CD4-positive, alpha-beta T cell treated with Interleukin-17A for 4 hours (primary cell): ENCODE measurements at places on chromosomes 3 and 15.

DNA sequence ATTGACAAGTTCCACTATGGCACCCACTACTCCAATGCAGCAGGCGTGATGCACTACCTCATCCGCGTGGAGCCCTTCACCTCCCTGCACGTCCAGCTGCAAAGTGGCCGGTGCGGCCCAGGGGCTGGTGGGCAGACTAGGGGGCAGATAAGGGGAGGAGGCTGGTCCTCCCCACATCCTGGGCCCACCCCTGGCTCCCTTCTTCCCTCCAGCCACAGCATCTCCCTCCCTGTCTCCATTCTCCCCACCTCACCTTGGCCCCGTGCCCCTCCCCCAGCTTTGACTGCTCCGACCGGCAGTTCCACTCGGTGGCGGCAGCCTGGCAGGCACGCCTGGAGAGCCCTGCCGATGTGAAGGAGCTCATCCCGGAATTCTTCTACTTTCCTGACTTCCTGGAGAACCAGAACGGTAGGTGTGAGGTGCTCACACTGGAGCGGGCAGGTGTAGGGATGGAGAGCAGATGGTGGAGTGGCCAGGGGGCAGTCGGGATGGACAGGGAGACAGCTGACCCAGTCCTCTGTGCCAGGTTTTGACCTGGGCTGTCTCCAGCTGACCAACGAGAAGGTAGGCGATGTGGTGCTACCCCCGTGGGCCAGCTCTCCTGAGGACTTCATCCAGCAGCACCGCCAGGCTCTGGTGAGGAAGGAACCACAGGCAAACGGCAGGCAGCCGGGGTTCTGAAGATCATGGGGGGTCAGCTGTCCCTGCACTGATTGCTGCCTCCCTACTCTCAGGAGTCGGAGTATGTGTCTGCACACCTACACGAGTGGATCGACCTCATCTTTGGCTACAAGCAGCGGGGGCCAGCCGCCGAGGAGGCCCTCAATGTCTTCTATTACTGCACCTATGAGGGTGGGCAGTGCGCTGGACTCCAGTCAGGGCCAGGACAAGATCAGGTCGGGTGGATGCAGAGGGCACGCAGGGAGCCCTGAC is 26.0 kb downstream of the NBEAL2 start:
- DNase-seq: peak; percentile 4

GRCh38 chr3:44080474-44081072 is 161.1 kb upstream of the TOPAZ1 start:
- DNase-seq: no peak

GRCh38 chr3:87333393-87333892 is 57.1 kb upstream of the POU1F1 start:
- DNase-seq: no peak

- DNase-seq: no peak
These were observed 25.4 kb downstream of the KY start for GRCh38 chr3:134625462-134625861.

- DNase-seq: peak; percentile 78
These were observed at the start of gene IQSEC1 for GRCh38 chr3:13073326-13074005. Gene IQSEC1 (minus strand): TSS chr3:13073429. CDS start chr3:13073014, 415 bp downstream.

GRCh38 chr3:194375473-194376240 is 6.1 kb upstream of the LRRC15 start:
- no peak for DNase-seq

DNA sequence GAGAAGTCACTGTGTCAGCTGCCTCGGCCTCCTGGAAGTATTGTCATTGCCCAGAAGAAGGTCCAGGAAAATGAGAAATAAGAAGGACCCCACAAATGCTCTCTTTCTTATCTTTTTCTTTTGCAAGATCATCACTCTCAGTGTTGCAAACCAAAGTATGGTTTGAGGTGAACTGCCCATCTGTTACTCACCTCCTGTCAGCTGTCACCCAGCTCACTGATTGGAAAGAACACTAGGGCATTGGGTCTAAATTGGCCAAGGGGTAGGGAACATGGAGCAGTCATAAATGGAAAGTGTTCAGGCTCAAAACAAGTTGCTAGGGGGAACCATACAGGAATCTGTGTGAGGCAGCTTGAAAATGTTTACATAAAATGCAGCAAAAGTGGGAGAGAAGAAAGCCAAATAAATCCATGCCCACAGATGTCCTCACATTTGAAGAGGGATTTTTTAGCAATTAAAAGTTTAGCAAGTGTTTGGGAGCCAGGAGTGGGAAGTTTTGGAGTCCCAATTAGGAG is 431.2 kb upstream of the THBS1 start:
- DNase-seq: no peak

GRCh38 chr15:62462268-62462667 is 297.2 kb upstream of the C2CD4B start:
- DNase-seq: no peak

DNA sequence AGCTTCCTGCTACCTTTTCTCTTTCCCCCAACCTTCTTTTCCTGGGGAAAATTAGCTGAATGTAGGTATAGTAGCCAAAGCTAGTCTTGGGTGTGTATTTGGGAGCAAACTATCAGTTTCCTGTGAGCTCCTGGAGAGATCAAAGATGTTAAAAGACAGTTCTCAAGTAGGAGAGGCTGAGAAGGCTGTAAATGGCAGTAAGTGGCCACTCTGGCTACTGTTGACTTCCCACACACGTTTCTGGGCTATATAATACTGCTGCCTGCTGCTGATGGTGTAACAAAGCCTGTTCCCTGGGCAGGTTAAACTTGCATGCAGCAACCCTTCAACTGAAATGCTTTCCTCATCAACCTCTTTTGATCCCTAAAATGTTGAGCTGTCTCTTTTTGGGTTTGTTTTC is 27.6 kb downstream of the ARID3B start:
- DNase-seq: no peak

DNA sequence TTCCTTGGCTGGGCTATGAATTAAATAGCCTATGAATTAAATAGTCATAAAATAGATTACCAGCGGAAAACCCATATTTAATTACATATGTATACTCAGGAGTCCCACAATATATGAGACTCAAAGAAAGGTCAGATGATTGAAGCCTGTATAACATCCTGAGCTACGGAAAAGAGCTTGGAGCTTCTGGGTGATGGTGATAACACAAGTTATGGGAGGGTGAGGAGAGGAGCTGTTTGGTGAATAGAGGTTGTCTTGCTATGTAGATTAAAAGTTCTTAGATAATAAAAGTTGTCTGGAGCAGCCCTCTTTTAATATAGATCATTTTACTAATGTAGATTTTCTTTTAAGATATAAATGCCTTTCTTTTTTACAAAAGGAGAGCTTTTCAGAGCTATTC is 1.8 kb downstream of the PML start:
- no peak for DNase-seq

GRCh38 chr15:89034305-89034704 is 54.0 kb upstream of the ABHD2 start:
- DNase-seq: no peak

DNA sequence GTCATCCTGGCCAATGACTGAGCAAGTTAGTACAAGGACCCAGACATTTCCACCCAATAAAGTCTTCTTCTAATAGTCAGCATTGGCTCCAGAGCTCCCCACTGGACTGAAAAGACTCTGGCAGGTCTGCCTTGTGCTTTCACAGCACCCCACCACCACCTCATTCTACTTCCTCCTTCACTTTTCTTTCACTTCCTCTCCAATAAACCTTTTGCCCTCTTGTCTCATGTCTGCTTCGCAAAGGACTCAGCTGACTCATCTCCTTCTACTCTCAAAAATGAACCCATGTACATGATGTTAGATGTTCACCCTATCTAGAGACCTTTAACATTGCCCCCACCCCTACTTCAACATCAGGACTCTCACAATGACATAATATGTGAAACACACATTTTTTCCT is 181.0 kb upstream of the PPP2R3A start:
- no peak for DNase-seq

DNA sequence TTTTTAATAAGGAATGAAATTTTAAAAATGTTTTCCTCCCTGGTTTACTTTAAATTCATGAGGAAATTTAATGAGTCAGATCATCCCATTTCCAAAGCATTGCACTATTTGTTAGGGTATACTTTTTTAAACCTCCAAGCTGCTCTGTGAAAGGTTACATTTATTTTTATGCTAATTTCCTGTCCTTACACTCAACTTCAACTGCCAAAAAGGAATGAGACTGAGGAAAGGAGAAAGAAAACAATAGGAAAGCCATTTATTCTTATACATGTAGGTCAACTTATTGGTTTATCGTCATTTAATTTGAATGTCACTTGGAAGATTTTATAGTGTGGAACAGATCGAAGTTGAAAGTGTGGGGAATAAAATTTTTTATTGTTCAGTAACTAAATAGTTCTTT is 104.1 kb downstream of the ALCAM start:
- DNase-seq: no peak

GRCh38 chr3:50224639-50225038 is 11.4 kb upstream of the GNAI2 start:
- DNase-seq: no peak

GRCh38 chr3:163490119-163490518 is 1588.2 kb downstream of the SI start:
- DNase-seq: no peak

- no peak for DNase-seq
These were observed 126.7 kb downstream of the ALCAM start for GRCh38 chr3:105493305-105493892.

- no peak for DNase-seq
These were observed 184.4 kb downstream of the PEX5L start for GRCh38 chr3:179852142-179852905.

GRCh38 chr3:145159640-145160039 is 1001.3 kb downstream of the PLOD2 start:
- no peak for DNase-seq

GRCh38 chr15:94305133-94305532 is 73.8 kb downstream of the MCTP2 start:
- no peak for DNase-seq

DNA sequence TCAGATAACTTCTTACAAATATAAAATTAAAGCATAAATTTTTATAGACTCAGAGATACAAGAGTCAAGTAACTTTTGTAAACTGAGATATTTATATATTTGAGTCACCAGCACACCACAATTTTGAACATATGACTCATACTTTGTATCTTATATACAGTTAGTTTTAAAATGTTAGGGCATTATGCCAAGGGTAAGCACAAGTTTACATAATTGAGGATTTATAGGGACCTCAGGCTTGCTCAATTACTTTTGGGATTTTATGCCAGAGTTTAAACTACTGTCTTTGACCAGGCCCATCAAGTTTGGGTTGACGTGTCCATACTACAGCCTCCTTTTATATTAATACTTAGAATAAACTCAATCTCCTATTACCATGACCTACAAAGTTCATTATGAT is 7.4 kb upstream of the FGF7 start:
- no peak for DNase-seq

DNA sequence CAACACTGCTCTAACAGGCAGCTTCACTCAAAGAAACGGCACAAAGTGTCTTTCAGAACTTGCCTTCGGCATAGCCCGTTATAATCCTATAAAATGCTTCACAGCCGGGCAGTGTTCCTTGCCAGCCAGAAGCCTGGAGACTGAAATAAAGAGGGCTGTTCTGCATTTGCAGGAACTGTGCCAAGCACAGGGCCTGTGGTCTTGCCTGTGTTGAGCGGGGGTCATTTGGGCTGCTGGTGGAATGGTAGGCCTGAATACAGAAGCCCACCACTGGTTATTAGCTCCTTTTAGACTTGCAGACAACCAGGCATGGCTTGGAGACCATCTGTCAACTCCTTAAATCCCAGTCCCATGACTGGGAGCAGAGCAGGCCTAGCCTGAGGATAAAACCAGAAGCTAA is 4.7 kb upstream of the ARHGEF3 start:
- DNase-seq: no peak

- DNase-seq: no peak
These were observed 27.2 kb upstream of the DAZL start for GRCh38 chr3:16632395-16632794.

GRCh38 chr3:107103786-107104185 is 273.5 kb upstream of the CCDC54 start:
- no peak for DNase-seq

- DNase-seq: peak; percentile 5
These were observed 8.2 kb downstream of the TRNT1 start for GRCh38 chr3:3134750-3135448.

- DNase-seq: no peak
These were observed 287.0 kb downstream of the TLE3 start for GRCh38 chr15:69810431-69811354.

DNA sequence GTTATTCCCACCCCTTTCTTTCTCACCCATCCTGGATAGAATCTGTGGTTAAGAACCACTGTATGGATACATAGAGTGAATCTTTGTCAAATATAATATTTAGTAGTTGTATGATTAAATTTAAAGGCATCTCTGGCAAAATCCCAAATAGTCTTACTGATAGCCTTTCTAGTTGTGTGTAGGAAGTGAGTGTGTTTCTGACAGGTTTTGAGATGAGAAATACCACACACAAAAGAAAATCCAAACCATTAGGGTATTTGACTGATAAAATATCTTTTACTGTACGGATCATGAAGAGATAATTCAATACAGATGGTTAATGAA is 44.7 kb upstream of the PLCL2 start:
- DNase-seq: no peak

DNA sequence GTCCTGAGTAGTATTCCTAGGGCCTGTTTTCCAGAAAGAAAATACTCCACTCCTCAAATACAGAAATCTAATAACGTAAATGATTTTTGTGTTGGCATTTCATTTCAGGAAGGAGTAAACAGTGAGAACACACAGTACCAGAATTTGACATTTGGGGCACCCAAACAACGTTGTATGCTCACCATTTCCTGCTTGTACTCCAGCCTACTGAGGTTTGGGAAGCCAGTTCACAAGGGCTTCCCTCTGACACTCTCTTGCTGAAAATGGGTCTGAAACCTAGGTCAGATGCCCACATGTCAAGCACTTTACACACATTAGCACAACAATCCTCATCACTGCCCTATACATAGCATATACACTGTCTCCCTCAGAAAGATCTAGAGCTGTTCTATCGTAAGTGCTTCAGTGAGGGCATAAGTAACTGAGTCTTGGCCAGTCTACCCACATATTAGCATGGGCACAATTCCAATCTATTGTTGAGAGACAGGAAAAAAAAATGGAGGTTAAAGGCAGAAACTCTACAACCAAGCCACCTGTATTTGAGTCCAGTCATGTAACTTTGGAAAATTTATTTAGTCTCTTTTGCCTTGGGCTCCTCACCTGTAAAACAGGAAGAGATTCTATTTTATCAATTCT is 43.5 kb upstream of the RSL24D1 start:
- peak; percentile 12 for DNase-seq

GRCh38 chr15:67170143-67170925 is 84.1 kb downstream of the AAGAB start:
- no peak for DNase-seq

DNA sequence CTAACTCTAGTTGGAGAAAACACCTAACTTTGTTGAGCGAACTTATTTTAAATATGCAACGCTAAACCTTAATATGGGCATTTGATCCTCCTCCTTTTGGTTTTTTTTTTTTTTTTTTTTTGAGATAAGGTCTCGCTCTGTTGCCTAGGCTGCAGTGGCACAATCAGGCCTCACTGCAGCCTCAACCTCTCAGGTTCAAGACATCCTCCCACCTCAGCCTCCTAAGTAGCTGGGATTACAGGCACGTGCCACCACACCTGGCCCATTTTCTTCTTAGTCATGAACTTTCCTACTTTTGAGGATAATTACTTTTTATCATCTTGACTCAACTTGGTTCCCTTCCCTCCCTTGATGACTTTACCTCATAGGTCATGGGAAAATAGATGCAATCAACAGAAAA is 3.9 kb downstream of the NUSAP1 start:
- DNase-seq: no peak

- peak; percentile 15 for DNase-seq
These were observed 532 bp downstream of the B4GALT4 start for GRCh38 chr3:119240101-119240590.
